Cortex of kidney (tissue), 1 donor: ENCODE measurements at places on chromosomes 2 and 18.

- no peak for DNase-seq
Observed at GRCh38 chr2:146481629-146482028, 1363.2 kb upstream of the ACVR2A start.

GRCh38 chr2:39455826-39456225, 18.7 kb upstream of the MAP4K3 start:
- DNase-seq: no peak

DNA sequence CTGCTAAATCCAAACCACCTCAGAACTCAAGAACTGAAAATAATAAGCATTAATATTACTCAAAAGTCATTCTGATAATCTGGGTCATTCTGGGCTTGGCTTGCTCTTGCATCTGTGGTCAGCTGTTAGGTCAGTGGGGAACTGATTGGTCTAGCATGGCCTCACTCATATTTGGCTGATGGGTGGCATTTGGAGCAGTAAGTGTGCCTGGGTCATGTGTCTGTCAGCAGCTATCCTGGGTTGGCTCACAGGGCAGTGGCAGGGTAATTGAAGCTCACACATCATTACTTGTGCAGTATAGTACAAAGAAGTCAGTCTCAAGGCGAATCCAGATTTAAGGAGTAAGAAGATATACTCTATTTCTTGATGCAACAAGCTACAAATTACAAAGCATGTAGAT, 9.6 kb downstream of the RPL37A start:
- DNase-seq: no peak

DNA sequence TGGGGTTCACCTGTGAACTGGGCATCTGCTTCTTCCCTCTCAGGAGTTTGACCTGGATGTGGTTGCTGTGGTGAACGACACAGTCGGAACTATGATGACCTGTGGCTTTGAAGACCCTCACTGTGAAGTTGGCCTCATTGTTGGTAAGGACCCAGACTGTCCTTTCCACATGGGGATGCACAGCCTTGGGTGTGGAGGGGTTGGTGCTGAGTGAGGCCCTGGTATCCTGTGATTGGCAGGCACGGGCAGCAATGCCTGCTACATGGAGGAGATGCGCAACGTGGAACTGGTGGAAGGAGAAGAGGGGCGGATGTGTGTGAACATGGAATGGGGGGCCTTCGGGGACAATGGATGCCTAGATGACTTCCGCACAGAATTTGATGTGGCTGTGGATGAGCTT, 52.3 kb downstream of the HK2 start:
- no peak for DNase-seq

- DNase-seq: no peak
Observed at GRCh38 chr2:51812138-51812866, 780.4 kb upstream of the NRXN1 start.

DNA sequence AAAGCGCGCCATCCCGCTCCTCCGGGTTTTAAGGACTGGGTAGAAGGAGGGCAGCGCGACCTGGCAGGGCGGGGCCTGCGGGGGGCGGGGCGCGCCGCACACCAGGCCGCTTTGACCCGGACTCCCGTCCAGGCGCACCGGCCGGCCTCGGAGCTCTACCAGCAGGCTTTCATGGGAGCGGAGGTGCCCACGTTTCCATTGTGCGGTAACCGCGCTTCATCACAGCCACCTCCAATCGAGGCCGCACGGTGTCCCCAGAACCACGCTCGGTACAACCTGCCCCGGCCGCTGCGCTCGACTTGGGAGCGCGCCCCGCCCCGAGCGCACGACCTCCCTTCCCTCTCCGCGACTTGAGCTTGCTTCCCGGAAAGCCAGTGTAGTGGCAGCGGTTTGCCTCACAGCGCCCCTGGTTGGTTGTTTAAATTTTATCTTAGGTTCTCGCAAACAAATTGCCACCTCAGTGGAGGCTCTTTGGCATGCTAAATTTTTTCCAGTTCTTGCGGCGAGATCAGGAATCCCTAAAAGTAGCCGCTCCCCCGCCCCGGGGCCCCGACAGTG, 280 bp upstream of the CYP1B1 start:
- peak; percentile 25 for DNase-seq

DNA sequence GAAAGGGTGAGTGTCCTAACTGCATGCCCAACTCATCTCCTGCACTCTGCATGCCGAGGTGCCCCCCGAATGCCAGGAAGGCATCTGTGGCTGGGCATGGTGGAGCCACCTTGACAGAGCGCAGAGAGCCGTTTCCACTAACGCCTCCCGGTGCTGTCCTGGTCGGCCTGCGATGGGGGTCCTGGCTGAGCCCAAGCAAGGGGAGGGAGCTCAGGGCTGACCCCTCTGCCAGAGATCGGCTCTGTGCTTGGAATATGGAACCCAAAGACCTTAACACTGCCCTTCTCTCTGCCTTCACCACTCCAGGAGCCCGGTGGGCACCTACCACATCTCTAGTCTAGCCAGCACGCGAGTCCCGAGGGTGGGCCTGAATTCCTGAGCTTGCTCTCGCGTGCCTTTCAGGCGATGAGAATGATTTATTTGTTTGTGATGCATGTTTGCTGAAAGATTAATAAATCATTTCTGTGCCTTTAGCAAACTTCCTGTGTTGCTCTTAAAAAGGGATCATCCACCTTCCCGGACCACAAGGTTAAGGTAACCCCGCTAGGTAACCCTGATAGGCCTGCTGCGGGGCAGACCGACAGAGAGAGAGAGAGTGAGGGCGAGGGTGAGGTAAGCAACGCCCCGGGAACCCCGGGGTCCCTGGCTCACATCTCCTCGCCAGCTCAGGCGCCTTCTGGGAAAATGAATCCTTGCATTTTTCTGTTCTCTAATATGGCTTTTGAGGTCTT, 35.3 kb downstream of the PDIA6 start:
- DNase-seq: no peak

GRCh38 chr2:97848306-97848705, 134.9 kb downstream of the ZAP70 start:
- DNase-seq: no peak

DNA sequence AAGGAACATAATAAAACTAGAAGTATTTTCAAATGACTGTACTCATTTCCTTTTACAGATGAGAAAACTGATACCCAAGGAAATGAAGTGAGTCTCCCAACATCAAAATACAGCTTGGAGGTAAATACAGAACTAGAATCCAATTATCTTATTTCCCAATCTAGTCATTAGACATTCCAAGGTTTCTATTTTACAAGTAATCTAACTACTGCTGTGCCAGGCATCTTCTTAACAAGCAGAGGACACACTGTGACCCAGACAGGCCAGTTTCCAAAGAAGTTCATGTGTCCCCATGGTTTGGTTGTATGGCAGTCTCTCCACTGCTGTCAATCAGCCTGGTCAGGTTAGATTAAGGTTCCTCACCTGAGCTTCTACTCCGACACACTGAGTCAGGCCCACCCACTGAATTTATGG, 143.5 kb downstream of the THADA start:
- no peak for DNase-seq

GRCh38 chr2:45496869-45497268, 114.2 kb downstream of the SRBD1 start:
- no peak for DNase-seq

- no peak for DNase-seq
Observed at GRCh38 chr2:8627692-8628085, 54.2 kb upstream of the ID2 start.

DNA sequence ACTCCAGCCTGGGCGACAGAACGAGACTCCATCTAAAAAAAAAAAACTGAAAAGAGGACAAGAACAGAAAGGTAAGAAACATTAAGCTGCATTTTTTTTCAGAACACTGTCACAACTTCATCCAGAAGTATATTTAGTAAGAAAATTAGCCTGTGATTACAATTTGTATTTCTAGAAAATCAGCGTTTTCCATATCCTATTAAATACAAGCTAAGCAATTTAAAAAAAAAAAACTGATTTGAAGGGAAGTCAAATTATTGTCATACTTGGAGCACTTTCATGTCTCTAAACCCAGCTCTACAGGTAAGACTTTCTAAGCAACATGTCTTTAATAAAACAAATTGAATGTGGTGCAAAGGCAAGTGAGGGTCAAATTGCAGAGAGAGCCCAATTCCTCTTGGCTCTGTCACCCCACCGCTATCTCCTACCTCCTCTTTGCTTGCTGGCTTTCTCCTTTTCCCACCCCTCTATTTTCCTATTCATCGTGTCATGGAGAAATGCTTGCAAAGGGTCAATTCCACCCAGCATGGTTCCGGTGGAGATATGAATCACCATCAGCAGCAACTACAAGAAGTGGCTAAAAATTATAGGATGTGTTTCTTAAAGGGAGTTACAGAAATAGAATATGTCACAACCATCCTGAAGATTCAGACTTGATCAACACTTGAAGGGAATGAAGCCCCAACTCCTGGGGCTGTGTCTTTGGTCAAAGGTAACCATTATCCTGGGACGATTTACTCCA, 68.4 kb upstream of the BCL11A start:
- DNase-seq: no peak

- DNase-seq: no peak
Observed at GRCh38 chr2:241835611-241836010, 23.1 kb downstream of the PDCD1 start.

DNA sequence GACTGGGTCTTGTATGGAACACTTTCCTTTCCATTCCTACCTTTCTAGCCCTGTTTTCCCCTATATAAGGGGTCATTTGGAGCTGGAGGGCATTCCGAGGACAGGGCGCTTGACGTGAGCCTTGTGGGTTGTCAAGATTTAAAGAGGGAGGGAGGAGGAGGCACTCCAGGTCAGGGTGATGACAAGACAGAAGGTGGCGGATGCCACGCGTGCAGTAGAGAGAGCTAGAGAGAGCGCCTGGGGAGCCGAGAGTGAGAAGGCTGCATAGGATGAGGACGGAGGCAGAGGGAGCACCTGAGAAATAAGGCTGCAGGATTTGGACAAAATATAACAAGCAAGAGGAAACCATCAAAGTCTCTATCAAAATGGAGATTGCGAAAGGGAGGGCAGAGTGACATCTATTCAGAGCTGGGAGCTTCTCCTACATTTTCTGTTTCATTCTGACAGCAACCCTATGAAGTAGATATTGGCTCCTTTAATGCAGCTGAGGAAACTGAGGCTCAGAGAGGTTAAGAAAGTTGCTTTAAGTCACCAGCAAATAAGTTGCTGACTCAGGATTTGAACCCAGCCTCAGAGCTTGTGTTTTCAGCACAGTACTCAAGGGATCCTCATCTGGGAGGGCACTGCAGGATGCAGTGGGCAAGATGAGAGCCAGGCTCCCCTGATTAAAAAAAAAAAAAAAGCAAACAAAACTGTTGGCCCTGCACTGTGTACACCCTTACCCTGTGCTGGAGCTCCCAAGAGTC, 124.2 kb downstream of the MRO start:
- no peak for DNase-seq

DNA sequence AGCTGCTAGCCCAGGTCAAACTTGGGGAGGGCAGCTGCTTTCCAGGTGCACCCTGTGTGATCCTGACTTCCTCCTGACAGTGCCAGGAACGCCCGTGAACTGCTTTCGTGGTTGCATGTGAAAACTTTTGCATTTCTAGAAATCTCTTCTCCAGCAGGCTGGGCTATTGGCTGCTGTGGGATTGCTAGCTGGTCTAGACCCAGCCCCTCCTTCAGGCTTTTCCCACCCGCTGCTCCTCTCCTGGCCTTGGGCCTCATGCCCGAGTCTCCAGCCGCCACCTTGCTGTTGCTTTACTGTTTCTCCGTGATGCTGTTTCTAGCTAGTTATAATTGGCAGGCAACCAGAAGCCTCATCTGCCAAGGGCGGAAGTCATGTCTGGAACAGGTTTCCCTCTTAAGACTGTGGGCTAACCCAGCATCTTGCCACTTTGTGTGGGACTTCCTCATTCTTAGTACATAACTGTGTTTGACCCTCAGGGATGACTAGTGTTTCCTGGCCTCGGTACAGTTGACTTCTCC, 27.0 kb upstream of the MGAT4A start:
- DNase-seq: no peak

DNA sequence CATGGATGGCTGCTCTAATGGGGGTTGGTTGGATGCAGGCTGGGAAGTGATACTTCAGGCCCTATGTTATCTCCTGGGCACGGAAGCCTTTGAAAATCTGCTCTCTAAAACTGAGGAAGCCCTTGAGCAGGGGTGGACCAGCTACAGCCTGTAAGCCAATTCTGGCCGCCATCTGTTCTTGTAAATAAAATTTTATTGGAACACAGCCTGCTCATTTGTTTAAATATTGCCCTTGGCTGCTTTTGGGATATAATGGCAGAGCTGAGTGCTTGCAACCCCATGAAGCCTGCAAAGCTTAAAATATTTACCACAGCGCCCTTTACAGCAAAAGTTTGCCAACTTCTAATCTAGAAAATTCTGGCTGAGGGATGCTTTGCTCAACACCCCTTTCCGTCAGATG, 11.9 kb upstream of the IGFBP2 start:
- no peak for DNase-seq

- DNase-seq: no peak
Observed at GRCh38 chr2:107648781-107649404, 177.8 kb upstream of the RGPD4 start.

DNA sequence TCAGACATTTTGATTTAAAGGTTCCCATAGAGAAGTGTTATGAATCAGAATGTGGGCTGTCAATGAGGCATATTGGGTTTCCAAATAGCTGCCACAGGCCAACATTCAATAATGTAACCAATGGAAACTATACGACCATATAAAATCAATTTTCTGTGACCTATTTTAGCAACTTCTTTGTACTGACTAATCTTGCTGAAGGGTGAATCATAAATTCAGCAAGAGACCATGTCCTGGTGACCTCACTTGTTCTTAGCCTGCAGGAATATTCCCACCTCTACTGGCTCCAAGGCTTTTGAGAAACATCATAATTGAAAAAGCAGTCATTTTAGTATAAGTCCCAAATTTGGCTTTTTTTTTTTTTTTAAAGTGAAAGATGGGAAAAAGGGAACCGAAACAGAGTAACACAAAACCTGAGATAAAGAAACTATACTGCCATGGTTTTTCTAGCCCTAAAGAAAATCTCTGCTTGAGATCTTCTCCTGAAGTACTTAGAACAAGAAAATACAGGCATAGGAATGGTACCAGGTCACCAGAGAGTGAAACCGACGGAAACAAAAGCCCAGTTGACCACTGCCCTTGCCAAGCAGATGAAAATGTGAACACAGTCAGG, 32.1 kb downstream of the PLEKHM3 start:
- DNase-seq: no peak

- no peak for DNase-seq
Observed at GRCh38 chr2:109218087-109218791, 89.2 kb downstream of the SH3RF3 start.

DNA sequence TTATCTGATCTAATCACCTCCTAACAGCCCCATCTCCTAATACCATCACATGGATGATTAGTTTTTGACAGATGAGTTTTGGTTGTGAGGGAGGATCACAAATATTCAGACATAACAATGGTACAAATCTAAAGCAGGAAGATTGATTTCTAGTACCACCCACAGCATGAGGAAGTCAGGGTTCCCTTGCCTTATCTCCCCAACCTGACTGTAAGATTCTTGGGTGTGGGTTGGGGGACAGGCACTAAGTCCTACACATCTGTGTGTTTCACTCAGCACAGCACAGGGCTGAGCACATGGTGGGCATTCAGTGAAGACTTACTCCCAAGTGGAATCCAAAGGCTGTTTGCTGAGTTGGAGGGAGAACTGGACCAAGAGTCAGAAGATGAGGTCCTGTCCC, 93.8 kb upstream of the CXCR4 start:
- DNase-seq: no peak

- DNase-seq: no peak
Observed at GRCh38 chr2:216292475-216292874, 79.8 kb downstream of the MARCHF4 start.
